ENCODE measurements at places on chromosomes 12 and 14.
A peak's percentile ranks its signal among the peaks of the same experiment; 100 is the strongest.

- no peak for DNase-seq
Observed at GRCh38 chr12:843609-844008, 91.2 kb downstream of the WNK1 start.

GRCh38 chr14:105378199-105378598, 20.1 kb upstream of the TEX22 start:
- no peak for DNase-seq

GRCh38 chr12:122082621-122083356, 4.2 kb downstream of the MLXIP start:
- peak; percentile 34 for DNase-seq

- no peak for DNase-seq
Observed at GRCh38 chr12:124028555-124028925, 55.5 kb downstream of the ZNF664 start.

DNA sequence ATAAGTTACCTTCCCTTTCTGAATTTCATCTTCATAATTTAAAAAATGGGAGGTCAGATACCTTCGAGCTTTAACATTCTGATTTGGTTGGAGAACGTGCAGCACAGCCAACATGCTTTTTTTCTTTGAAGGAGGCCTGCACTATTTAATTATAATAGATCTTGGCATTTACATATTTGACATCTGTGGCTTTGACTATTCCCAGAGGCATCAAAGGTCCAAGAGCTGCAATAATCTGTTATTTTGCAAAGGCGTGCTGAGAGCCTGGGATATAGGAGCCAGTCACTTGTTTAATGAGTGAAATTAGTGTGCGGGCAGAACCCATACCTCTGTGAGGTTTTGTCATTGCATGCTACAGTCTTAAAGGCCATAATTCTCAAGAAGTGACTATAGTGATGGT, 26.4 kb downstream of the SLC8A3 start:
- DNase-seq = no peak

DNA sequence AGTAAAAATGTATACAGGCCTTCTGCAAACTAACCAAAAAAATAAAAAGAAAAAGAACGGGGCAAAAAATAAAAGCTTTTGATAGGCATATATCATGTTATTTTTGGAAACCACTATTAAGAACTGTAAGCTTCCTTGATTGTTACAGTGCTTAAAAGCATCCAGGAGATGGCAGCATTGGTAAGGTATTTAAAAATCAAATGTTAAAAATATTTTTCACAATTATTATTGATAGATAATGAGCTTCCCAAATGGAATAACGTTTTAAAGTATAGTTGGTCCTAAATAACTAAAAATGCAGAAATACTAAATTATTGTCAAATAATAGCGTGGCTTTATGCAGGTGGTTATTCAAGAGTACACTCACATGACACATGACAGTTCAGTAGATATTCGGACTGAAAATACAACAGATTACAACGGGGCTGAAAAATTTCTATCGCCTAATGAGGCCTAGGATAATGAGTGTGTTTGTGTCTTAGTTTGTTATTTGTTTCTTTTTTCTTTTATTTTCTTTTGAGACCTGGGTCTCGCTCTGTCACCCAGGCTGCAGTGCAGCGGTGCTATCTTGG, 127.2 kb upstream of the ATF7IP start:
- DNase-seq = peak; percentile 55
